Spinal cord (tissue), 10 donors: ENCODE measurements at places on chromosomes 1 and 21. TPM values are rescaled to one million over a fixed set of nuclear protein-coding genes. Genes with fewer than 3 reads are reported as not detected.

- no peak for DNase-seq
- no peaks in the 10 kb centered on the region for H3K27me3 ChIP-seq
- no peak overlapping the region for H3K27ac ChIP-seq
Observed at GRCh38 chr1:215957663-215958062, 390.6 kb downstream of the KCTD3 start.

- H3K36me3 ChIP-seq = no peaks in the 10 kb centered on the region
- H3K4me1 ChIP-seq = no peaks in the 10 kb centered on the region
- no peak for DNase-seq
- H3K27me3 ChIP-seq = no peaks in the 10 kb centered on the region
Observed at GRCh38 chr1:172960454-172961208, 90.1 kb downstream of the TNFSF18 start.

DNA sequence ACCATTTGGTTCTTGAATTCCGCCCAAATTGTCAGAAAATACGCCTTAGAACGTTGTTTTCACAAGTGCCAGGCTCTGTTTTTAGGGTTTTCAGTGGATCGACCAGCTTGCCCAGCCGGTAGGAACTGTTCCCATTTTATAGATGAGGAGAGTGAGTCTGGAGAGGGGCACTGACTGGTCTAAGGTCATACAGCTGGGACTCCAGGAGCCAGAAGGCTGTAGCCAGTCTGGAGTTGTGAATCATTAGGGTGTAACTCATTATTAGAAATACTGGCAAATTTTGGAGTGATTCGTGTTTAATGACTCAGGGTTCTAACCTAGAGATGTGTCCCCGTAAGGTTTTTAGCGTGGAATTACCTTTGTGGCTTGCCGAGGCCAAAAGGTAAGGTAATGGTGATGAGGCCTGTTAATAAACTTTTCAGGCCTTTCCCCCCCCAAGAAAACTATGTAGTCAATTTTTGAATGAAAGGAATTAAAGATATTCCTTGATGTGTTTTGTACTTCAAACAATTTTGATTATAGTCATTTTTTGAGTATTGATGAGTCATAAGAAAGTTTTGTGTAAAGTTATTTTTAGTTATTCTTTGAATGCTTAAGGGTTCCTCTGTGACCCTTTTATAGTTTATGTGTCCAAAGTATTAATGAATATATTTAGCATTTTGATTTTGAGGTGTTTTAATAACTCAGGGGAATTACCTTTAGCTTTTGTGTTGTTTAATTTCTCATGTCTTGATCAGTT, 2.1 kb downstream of the DYRK1A start:
- H3K4me1 ChIP-seq = no peaks in the 10 kb centered on the region
- peak overlapping the region; percentile 49 for H3K4me3 ChIP-seq

DNA sequence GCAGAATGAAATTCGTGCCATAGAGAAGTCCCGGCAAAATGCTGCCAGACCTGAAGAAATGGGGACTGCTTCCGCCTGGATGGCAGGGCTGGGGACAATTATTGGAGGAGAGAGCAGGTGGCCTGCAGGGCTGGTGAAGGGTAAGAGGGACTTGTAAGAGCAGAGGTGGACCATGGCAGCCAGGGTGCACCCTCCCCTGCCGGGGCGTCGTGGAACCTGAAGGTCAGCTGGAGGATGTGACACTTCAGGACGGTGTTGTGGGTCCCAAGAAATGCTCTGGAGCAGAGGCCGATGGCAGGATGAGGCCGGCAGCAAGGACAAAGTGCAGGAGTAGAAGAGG, 40.3 kb downstream of the RIPK4 start:
- H3K27ac ChIP-seq = no peak overlapping the region
- H3K36me3 ChIP-seq = no peaks in the 10 kb centered on the region
- peaks cover 24% of the 10 kb centered on the region for H3K27me3 ChIP-seq

DNA sequence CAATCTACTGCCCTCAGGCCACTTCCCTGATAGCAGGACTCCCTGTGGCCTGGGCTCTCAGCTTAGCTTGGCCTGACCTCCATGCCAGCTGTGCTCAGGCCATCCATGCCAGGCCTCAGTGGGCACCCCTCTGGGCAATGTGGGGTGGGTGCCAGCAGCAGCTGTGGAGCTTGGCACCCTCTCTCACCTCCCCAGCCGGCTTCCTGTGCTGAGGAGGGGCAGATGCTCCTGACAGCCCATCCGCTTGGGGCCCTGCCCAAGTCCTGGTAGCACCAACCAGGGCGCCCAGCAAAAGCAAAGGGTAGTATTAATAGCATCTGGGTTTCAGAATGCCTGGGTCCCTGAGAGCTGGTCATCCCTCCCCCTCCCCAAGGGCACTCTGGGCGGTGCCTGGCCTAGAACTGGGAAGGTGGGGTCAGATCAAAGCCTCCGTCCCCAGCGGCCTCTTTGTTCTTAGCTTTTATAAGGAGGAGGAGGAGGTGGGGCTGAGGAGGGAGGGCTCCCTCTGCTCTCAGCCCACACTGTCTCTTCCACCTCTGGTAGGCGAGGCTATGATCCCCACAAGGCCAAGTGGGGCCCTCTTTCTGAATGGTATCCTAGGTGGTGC, 6.1 kb downstream of the EFNA4 start:
- peaks cover 34% of the 10 kb centered on the region for H3K4me1 ChIP-seq
- DNase-seq = no peak
- H3K27me3 ChIP-seq = no peaks in the 10 kb centered on the region
- H3K27ac ChIP-seq = peak overlapping the region; percentile 33
- H3K36me3 ChIP-seq = peaks cover 4% of the 10 kb centered on the region
- H3K4me3 ChIP-seq = peak overlapping the region; percentile 9

Gene FCRL3
- total RNA-seq = not detected

Gene LCA5L
- total RNA-seq = 4.3 TPM

Gene CCDC181
- total RNA-seq = 6.1 TPM

Gene ZYG11A
- 0.50 TPM for total RNA-seq

Gene LCE3D
- not detected for total RNA-seq
